ENCODE measurements at places on chromosomes 16 and 17.
A peak's percentile ranks its signal among the peaks of the same experiment; 100 is the strongest.

- no peak for DNase-seq
Measured at GRCh38 chr17:35057332-35057915, 6.1 kb downstream of the RFFL start.

DNA sequence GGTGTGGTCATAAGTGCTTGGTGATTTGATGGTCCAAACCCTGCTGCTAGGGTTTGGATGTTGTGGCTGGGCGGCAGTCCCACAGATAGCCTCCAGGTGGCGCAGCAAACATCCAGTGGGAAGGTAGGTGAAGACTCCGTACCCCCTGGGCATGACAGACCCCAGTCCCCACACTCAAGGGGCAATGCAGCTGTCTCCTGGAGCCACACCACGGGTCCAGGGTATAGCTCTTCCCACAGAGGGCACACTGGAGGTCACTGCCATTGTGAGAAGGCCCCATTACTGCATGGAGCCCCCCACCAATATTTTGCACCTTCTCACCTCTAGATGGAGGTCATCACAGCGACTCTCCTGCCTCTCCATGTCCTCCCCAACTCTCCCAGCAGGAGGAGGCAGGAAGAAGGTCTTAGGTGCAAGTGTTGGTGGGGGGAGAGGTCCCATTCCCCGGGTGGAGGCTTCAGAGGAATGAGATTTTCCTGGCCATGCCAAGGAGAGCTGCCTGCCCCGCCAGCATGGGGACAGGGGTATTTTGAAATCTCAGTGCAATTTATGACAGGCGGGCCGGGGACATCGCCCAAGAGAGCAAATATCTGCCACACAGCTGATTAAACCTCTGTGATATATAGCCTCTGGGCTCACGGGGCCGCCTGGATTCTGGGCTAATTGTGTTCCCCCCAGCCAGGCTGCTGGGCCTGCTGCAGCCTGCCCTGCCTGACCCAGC is 17.1 kb upstream of the C17orf113 start:
- peak; percentile 14 for DNase-seq

- peak; percentile 66 for DNase-seq
Measured at GRCh38 chr17:68290955-68291835, at the start of the genes ARSG and SLC16A6. ARSG (plus strand) TSS chr17:68291495; CDS start chr17:68307494, 15,999 bp downstream. SLC16A6 (minus strand) TSS chr17:68291127; CDS start chr17:68278320, 12,807 bp downstream.

GRCh38 chr17:16304830-16305229 is 48.4 kb downstream of the CENPV start:
- no peak for DNase-seq

GRCh38 chr16:68499006-68499405 is 40.1 kb upstream of the ZFP90 start:
- no peak for DNase-seq

DNA sequence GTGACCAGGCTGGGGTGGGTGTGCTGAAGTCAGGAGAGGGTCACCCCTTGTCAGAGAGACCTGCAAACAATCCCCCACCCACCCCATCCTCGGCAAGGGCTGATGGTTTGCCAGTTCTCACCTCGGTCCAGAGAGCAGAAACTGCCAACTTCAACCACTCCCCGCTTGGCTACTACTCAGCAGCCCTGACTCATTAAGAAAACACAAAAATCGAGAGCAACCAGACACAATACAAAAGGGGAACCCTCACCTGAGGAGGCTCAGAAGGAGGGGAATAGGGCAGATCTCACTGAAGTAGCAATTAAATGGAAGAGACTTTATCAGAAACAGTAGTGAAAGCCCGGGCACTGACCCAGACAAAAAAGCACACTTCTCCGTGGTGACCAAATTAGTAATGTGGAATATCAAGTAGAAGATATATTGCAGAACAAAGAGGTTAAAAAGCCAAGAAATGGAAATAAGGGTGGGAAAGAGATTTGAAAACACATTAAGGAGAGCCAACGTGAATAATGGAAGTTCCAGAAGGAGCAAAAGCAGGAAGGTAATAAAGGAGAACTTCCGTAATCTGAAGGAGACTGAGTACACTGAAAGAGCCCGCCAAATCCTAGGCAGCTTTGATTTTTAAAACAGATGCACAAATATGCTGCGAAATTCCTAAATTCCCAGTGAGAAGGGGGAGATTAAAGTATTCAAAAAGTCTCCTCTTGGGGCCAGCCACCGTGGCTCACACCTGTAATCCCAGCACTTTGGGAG is 23.6 kb downstream of the CENPV start:
- DNase-seq = no peak

GRCh38 chr16:82580298-82580890 is 46.4 kb upstream of the CDH13 start:
- DNase-seq = peak; percentile 67

- DNase-seq = no peak
Measured at GRCh38 chr17:38749223-38750043, 1.3 kb upstream of the PCGF2 start.

All from putamen (tissue), 1 donor.